ENCODE measurements at places on chromosomes 7 and 10.

GRCh38 chr7:105448181-105448580, 59.5 kb upstream of the SRPK2 start:
- no peak for DNase-seq

GRCh38 chr10:77546042-77546441, 91.6 kb downstream of the KCNMA1 start:
- DNase-seq: no peak

DNA sequence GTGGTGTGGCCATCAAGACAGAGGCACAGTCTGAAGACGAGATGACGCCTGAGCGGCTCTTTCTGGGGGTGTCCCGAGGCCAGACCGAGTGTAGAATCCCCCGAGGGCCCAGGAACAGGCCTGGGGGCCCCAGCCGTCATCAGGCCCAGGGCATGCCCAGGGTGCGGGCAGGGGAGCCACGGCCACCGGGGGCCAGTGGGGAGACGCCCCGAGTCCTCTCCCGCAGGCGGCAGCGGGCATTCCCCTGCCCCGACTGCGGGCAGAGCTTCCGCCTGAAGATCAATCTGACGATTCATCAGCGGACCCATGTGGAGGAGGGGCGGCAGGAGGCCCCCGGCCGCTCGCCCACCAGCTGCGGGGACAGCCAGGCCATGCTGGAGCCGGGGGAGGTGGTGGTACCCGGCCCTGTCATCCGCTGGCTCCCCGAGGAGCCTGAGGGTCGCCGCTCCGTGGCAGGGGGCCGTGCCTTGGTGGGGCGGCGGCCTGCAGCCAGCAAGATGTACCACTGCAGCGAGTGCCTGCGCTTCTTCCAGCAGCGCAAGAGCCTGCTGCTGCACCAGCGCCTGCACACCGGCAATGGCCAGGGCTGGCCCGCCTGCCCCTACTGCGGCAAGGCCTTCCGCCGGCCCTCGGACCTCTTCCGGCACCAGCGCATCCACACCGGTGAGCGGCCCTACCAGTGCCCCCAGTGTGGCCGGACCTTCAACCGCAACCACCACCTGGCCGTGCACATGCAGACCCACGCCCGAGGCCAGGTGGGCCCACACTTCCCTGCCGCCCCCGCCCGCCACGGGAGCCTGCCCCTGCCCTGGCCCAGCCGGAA, 19.7 kb downstream of the ZNF783 start:
- no peak for DNase-seq

DNA sequence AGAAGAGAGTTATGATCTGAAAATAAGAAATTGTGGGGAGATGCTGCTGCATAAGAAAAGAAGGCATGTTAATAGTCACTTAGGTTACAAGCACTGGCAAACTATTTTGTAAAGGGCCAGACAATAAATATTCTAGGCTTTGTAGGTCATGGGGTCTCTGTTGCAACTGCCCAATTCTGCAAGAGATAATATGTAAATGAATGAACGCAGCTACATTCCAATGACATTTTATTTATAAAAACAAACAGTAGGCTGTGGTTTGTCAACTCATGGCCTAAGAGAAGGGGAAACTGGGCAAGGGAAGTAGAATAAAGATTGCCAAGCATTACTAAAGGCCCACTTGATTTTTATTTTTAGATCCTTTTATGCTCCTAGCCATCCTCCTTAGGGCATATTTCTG, 133.1 kb downstream of the RAPGEF5 start:
- no peak for DNase-seq

DNA sequence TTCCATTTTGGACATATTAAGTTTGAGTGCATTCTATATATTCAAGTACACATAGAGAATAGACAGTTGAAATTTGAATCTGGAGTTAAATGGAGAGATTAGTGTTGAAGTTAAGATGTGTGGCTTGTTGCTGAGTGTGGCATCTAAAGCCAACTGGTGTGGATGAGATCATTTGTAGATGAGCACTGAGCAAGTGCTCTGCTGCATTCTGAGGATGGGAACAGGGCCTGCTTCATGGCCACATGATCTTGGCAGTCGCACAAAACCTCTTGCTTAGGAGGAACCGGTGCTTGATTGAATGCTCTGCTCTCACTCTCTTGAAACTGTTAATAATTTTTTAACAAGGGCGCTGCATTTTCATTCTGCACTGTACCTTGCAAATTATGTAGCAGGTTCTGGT, 62.0 kb downstream of the EPDR1 start:
- no peak for DNase-seq

GRCh38 chr10:69965086-69965485, 87.6 kb upstream of the MACROH2A2 start:
- no peak for DNase-seq

DNA sequence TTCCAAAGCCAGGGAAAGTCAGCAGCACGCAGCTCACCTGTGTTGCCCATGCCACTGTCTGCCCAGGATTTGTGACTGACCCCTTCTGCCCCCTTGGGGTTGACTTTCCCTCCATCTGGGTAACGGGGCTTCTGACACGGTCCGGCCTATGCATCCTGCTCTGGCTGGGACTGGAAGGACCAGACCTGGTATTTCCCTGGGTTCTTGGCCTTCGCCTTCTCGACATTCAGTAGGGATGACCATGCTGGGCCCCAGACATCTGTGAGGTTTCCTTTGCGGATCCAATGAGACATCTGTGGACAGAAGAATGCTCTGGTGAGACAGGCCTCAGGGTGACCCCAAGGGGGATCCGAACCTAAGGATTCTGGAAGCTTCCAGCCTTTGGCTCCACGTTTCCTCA, 34.2 kb upstream of the ZNF716 start:
- no peak for DNase-seq

DNA sequence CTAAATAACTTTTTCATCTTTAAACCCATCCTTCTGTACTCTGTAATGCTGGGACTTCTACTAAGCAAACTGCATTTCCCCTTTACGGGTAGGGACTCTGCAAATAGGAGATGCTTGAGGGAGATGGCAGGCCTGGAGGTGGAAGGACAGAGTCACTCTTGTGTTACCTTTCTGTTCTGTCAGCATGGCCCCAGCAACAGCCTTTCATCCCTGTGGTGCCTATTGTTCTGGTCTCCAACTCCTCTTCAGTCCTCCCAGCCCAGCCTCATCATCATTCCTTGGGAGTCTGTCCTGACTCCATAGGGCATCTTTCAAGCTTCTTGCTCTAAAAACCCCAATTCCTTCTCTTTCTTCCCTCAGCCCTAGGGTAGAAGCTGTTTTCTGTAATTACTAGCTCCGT, 230.0 kb downstream of the SNX13 start:
- no peak for DNase-seq

- DNase-seq: no peak
Observed at GRCh38 chr7:108327353-108327752, 128.9 kb downstream of the NRCAM start.

GRCh38 chr10:6473901-6474370, 106.1 kb downstream of the PRKCQ start:
- no peak for DNase-seq

- DNase-seq: peak; percentile 21
Observed at GRCh38 chr7:38512704-38513103, 118.5 kb downstream of the AMPH start.

DNA sequence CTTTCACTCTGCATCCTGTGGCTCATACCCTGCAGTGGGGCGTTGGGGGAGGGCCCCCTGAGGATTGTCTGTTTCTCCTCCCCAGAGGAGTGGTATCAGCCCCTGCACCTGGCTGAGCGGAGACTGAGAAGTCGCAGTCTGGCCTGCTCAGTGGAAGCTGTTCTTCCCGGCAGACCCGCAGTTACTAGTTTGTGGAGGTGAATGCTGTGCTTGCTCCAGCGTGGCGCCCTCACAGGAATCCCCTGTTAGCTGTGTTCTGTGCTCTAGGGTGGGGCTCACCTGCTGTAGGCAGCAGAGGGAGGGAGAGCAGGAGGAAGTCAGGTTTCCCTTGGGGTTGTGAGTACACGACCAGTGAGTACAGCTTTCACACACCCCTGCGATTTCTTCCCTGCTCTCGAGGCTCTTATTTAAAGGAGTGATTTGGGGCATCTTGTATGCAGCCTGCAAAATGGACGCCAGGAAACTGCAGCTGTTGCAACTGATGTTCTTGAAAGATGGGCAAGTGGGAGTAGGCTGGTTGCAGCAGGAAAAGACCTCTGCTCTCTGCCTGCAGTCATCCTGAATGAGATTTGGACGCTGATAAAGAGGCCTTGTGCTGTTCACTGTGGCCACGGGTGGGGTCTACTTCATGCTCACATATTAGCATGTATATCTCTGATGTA, 66.4 kb downstream of the HK1 start:
- DNase-seq: no peak

DNA sequence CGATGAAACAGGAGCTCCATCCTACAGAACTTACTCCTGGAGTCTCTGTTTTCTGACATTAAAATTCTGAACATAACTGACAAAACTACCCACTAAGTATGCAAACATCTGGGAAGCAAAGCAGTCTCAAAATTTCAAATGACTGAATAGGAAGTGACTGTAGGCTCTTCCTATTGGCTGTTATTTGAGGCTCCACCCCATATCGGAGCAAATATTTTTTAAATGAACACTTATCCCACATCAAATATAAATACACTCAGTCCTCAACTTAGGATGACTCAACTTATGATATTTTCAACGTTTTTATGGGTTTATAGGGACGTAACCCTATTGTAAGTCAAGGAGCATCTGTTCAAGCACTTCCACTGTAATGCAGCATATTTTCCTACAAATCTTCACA, 8.8 kb downstream of the HSPA12A start:
- DNase-seq: peak; percentile 74

DNA sequence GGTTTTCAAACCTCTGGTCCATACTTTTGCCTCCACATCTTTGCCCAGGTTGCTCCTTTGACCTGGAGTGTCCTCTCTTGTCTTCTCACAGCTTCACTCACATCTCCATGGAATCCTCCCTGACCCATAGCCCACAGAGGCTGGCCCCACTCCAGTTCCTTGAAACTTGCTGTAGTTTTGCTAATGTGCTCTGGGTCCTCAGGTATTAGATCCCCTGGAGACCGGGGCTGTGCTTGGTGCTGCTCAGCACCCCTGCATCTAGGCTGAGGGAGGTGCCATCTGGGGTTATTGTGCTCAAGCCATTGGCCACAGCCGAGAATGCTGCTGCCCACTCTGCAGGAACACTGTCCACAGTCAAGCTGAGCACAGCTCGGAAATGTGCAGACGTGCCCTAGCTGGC, 16.5 kb downstream of the KNDC1 start:
- DNase-seq: no peak

GRCh38 chr10:24793648-24794379, 70.1 kb upstream of the ARHGAP21 start:
- DNase-seq: peak; percentile 48

DNA sequence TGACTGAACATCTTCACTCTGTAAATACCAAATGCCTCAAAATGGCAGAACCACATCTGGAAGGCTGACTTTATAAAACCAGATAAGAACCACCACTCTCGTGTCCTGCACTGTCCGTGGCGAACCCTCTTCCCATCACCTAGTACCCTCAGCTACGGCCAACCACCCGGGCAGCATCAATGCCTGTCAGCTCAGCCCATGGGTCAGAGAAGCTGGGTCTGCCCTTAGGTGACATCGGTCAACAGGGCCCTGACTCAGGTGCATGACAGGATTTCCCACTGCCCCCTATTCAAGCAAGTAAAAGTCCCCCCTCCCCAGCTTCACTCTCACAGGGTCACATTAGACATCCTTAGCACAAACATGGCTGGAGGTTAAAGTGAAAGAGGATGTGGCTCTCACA, 56.6 kb downstream of the HSPA12A start:
- DNase-seq: no peak

GRCh38 chr10:103265717-103266329, 11.1 kb upstream of the INA start:
- peak; percentile 70 for DNase-seq

GRCh38 chr10:98488669-98489430, 42.1 kb upstream of the HPS1 start:
- DNase-seq: no peak

DNA sequence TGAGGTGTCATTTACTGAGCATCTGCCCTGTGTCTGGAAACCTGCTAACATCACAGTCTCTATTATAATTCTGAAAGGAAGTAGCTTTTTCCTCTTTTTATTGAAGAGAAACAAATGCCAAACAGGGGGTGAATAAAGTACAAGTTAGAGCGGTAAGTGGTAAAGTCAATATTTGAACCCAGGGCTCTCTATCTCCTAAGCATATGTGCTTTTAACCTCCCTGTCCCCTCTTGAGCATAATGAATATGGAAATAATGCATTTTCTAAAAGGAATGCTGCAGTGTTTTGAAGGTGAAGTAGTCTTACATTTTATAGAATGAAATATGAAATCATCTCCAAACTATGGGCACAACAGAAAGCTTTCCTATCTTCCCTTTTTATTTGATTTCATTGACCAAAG, 196.7 kb downstream of the KIAA1217 start:
- DNase-seq: no peak

- DNase-seq: no peak
Observed at GRCh38 chr7:124349443-124349842, 316.6 kb upstream of the TMEM229A start.

- DNase-seq: no peak
Observed at GRCh38 chr7:1497293-1497927, 6.8 kb downstream of the INTS1 start.
